ENCODE measurements at places on chromosomes 6 and 20. TPM values are rescaled to one million over a fixed set of nuclear protein-coding genes. Genes with fewer than 3 reads are reported as not detected.
A peak's percentile ranks its signal among the peaks of the same experiment; 100 is the strongest.

DNA sequence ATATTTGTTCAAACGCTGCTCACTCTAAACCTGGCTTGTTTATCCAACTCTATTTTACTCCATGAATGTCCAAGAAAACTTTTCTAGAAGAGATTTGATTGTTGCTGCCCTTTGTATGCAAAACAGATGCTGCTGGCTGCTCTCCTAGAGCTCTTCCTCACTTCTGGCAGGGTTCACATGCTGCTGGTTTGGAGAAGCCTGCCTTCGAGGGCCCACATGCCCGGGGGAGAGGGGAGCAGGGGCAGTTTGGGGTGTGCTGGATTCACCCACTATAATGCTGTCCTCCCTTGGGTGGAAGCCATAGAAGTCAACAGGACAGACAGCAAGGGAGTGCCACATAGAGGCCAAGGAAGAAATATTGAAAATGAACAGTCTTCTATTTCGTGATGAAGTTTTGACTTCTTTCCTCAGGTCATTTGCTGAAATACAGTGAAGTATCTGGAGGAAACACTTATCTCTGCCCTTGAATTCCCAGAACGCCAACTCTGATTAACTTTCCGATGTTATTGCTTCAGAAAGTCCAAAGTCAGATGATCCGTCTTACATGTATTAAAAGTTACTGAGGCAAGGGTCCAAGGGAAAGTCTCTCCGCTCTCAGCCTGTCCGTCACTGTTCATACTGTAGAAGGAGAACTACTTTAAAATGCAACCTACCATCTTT lies 32.4 kb downstream of the LY86 start:
- no peak for DNase-seq

GRCh38 chr6:42783876-42784642 lies 2.2 kb downstream of the BICRAL start:
- no peak for DNase-seq

DNA sequence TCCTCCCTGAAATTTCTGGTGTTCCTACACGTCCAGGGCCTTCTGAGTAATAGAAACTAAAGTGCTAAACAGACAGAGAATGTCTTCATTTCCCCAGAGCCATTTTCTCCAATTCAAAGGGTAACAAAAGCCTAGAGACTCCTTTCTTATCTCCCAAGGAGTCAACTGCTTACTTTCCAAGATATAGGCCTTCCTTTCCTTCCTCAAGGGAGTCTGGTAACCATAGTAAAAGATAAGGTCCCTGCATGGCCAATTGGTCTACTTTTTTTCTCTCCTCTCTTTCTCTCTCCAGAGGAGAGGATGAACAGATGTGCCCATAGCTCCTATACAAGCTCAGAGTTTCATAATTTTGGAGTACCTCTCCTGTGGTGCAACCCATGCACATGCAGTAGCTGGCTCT lies 185.7 kb downstream of the ASCC3 start:
- DNase-seq = no peak

DNA sequence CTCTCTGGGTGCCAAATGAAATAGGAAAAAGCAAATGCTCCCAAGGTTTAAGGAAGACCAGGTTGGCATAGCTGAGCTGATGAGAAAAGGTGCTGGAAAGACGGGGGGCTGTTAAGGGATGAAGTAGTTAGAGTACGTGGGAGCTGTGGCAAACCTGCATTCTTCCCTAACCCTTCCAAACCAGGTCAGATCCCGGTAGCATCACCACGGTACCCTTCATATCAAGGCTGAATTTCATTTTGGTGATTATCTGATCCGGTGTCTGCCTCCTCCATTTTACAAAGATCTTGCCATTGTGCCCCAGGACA lies 68.0 kb upstream of the PIM1 start:
- no peak for DNase-seq

DNA sequence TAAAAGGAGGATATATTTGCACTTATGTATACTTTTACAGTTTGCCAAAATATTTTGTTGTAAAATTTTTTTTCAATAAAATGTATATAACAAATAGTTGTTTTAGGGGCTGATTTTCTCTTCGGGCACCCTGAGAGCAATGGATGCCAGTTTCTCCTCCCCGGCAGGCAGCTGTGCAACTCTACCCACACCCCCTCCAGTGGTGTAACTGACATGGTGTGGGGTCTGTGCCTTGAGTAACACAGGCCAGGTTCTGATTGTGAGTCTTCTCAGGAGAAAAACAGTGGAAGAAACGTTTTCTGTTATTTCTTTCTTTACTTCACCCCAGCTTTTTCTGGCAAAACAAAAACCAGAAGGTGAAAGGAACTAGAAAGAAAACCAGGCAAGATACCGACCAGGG lies 6.1 kb downstream of the FOXF2 start:
- no peak for DNase-seq

- DNase-seq = no peak
These were observed 64.4 kb upstream of the IYD start for GRCh38 chr6:150304429-150304828.

DNA sequence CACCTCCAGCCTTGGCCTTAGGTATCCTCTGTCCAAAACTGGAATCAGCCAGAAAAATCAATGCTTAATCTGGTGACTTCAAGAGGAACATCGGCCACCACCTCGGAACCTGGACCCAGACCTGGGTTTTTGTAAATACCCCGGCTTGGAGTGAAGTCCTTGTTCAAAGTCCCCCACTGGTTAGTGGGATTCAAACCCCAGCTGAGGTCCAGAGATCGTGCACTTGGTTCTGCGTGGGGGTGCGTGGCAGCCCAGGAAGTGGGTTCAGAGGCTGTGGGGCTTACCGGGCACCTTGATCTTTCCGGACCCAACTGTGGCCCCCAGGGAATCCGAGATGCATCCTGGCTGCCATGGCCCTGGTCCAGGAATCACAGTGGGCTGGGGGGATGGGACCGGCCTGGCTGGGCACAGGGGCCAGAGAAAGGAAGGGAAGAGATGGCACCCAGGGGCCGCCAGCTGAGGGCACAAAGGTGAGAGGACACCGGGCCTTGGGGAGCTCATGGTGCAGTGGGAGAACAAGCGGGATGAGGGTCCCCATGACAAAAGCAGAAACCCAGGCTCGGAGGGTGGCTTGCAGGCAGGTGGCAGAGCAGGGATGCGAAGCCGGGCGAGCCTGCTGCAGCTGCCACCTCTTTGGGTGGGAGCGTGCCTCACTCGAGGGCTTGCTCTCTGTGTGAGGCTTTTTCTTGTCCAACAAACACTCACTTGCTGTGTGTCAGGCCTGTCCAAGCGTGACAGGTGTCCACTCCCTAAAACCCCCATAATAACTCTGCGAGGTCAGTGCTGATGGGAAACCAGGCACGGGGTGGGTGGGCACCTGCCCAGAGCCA lies 27.7 kb downstream of the ZBP1 start:
- no peak for DNase-seq

DNA sequence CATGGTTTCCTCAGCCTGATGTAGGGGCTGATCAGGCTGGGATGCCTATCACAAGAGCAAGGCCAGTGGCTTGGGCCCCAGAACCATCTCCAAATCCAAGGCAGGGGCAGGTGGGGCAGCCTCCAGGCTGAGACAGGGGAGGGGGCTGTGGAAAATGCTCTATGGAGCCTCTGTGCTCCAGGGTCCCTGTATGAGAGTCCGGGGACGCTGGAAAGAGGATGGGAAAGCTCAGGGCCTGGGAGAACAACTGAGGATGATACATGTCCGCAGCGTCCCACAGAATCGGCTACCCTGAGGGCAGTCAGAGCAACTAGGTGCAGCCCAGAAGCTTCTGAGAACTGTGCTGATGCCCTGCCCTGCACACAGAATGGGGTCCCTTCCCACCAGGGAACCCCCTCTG lies 43.4 kb downstream of the CPXM1 start:
- no peak for DNase-seq

GRCh38 chr20:45404438-45404837 lies 3.7 kb upstream of the DBNDD2 start:
- DNase-seq = no peak

PPP1R3G gene
- 0.05 TPM for polyA plus RNA-seq

GRCh38 chr6:165704045-165704748 lies 41.2 kb upstream of the PDE10A start:
- no peak for DNase-seq

LAMA2 gene
- 0.61 TPM for polyA plus RNA-seq

- no peak for DNase-seq
These were observed 20.2 kb upstream of the MICA start for GRCh38 chr6:31383149-31383548.

PEX3 gene
- 22.7 TPM for polyA plus RNA-seq

DNA sequence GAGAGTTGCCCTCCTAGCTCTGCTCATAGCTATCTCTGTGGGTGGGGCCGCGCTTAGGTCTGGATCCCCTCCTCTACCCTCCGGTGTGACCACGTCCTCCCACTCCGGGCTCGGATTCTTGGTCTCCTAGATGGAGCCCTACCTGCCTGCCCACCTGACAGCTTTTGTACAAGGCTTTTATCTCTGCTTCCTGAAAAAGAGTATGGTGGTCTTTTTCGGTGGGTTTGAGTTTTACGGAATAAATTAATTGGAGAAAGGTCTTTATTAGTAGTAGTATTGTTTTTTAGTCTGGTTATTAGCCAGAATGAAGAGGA lies 773 bp downstream of the SMAP1 start:
- DNase-seq = no peak

GRCh38 chr6:144594585-144594984 lies 309.4 kb downstream of the UTRN start:
- no peak for DNase-seq

GRCh38 chr20:58020656-58021454 lies 207.6 kb downstream of the ANKRD60 start:
- DNase-seq = no peak

- DNase-seq = no peak
These were observed 140.5 kb upstream of the CDYL start for GRCh38 chr6:4635666-4636065.

DNA sequence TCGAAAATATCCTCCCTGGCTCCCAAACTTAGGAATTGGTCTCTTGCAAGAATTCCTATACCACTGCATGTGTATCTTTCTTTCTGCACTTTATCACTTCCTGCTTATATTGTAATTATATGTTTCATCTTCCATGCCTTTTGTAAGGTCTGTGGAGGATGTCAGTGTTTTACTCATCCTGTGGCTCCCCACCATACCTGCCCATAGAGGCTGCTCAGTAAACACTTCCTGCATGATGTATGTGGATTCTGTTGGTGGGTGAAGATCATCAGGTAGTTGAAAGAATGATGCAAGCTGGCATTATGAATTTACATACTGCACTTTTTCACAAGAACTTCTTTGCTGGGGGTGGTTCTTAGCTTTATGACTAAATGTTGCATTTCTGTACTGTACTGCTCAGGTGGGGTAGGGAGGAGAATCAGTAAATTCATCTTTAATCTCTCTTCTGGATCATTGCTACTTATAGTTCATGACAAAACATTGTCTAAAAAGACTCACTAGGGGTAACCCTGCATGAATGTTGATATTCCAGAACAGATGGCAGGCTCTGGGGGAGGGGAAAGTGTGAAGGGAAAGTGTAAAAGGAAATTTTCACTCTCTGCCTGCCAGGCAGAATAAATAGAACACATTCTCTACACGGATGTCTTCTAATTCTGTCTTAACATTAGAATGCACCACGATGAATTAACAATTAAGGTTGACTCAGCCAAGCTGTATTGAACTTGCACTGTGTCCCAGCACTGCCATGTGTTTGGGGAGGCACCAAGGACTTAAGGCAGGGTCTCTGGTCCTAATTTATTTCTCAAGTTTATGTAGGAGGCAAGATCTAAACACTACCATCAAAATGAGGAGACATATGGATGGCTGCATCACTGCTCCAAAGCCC lies 36.0 kb upstream of the KLHL31 start:
- no peak for DNase-seq

GRCh38 chr6:34589140-34589539 lies 33.0 kb upstream of the SPDEF start:
- DNase-seq = no peak

GRCh38 chr20:16952965-16953364 lies 204.8 kb downstream of the OTOR start:
- DNase-seq = no peak

- no peak for DNase-seq
These were observed 8.2 kb downstream of the CDC25B start for GRCh38 chr20:3804254-3804751.

GRCh38 chr6:25341923-25342619 lies 62.9 kb downstream of the CARMIL1 start:
- DNase-seq = peak; percentile 81

BMP6 gene
- 0.56 TPM for polyA plus RNA-seq

DNA sequence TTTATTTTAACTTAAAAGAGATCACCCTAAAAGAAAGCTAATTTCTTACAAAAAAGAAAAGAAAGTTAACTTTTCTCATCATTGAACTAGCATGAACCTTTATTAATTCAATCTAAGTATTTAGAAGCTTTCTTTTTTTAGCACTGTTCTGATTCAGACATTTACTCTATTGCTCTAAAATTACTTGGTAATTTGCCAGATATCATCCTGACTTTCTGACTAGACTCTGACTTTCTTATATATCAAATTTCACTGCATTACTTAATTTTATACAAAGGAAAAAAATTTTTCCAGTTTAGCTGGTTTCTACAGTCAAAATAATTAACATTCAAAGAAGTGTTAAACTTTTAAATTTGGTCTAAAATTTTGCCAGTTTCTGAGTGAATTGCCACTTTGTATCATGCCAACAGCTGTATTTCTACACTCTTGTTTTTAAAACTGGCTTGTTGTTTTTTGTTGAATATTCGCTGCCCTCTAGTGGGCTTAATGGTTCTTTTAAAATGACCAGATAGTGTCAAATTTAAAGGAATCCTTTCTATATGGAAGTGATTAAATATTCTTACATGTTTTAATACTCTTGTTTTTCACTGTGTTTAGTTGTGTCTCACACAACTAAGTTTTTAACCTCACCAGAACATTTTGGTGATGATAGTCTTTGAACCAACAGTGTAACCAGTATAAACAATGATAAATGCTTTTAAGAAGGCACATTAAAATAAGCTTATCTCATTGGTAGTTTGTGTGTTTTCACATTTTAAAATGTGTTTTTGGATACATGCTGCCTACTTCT lies 102.0 kb downstream of the POPDC3 start:
- peak; percentile 76 for DNase-seq

Data from GM23338 (cell line).